Stimulated activated CD8-positive, alpha-beta memory T cell treated with anti-CD3 and anti-CD28 coated beads, Interleukin-7, amount 100 ng/mL, for 1 hour (primary cell): ENCODE measurements at places on chromosomes 6 and 20.

DNA sequence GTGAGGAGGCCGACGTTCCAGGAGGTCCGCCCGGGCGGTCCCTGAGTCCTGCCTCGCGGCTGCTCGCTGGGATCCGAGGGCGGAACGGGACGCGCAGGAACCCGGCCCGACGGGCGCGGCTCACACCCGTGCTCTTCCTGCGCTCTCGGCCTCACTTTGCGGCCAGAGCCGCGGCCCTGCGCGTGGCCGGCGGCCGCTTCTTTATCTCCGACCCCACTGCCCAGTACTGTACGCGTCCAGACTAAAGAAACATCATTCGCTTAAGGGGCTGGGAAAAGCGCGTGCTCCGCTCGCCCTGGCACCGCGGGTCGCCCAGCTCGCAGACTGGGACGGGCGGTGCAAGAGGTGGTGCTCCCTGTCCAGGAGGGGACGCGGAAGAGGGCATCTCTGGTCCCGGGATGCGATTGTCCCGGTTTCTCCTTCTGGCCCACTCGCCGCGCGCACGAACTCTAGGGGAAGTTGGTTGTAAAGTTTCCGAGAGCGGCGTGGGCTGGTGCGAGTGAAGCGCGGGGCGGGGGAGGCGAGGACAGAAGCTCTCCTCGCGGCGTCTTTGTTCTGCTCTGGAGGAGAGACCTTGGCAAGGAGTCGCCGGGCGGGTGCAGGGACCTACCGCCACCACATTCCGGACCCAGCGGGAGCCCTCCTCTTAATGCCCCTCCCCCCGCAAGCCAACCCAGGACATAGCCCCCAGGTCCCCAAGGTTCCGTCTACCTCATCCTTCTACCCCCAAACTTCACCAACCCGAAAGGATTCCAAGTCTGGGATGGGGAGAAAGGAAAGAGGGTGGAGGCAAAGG, 71.0 kb downstream of the SOX4 start:
- no peak for DNase-seq

GRCh38 chr20:19009081-19009688, 195.6 kb downstream of the SCP2D1 start:
- no peak for DNase-seq

DNA sequence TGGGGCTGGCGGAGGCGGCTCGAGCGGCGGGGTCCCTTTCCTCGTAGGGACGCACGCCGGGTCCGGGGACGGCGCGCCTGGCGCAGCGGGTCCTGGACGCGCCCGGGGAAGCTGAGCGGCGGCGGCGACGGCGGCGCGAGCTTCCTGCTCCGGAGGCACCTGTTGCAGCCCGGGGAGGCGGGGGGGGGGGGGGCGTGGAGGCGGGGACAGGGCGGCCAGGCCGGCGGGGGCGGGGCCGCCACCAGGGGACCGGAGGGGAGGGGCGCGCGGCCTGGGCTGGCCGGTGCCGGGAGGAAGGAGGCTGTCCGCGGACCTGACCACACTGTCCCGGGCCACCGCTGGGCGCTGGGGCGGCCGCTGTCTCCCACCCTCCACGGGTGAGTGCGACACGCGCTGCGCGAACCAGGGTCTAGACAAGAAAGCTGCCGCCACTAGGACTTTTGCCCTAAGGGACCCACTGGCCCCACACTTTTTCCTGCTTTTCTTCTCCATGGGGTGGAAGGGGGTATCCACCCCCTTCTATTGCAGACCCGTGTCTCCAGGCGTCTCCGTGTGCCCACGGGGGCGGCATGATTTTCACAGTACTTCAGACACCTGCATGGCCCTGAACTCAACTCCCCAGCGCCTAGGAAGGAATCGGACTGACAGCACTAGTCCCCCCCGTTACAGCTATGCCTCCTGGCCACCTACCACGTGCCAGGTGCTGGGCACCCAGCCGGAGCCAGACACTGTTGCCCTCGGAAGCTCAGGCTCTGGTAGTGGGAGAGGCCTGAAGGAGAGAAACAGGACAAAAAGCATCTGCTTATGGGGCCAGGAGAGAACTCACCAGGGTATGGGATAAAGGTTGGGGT, at the start of gene NFATC2:
NFATC2 (minus strand) TSS at position 149 of the 851 bp plus-strand sequence. CDS start 220 bp downstream, outside the sequence.
- DNase-seq: no peak

DNA sequence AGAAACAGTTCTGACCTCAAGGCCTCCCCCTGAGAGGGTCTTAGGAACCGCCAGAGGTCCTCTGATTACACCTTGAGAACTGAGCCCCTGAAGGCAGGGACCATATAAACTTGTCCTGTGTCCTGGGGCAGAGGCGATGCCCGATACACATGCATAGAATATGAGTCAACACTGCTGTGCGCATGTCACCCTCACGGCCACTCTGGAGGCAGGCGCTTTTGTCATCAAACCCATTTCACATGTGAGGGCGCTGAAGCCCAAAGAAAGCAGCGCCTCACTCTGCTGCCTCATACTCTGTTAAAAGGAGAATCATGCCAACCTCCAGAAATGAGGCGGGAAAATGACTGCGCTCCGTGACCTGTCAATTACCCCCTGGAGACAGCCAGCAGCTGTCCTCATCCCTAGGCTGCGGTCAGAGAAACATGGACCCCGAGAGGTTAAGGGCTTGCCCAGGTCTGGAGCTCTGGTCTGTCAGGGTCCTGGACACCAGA, 158.3 kb downstream of the GRM4 start:
- no peak for DNase-seq

DNA sequence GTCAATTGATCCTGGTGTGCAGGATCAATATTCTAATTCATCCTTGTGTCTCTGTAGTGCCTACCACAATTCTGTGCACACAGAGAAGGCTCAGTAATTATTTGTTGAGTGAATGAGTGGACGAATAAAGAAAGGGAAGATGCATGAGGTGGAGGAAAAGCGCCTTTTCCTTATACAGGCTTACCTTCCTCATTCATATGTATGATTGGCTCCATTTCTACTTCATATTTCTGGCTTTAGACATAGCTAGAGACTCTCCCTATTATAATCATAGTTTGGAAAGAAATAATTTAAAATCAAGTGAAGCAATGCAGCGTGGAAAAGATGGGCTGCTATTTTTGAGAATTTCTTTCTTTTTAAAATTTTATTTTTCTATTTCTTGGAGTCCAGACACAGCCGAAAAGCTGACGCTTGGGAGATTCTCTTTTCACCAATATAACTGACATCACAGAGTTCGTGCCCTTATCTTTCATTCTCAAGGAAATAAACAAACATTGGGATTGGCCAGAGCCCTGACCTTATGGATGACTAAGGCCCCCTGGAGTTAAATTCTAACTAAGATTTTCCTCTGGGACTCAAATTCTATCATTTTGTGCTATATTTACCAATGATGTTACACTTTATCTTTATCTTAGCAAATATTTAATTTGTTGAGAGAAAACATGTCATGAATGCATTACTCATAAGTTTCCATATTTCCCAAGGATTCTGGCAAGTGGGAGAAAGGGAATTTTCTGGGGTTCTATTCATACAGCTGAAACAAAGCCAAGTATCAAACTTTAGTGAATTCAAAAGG, 48.1 kb downstream of the PRL start:
- no peak for DNase-seq

DNA sequence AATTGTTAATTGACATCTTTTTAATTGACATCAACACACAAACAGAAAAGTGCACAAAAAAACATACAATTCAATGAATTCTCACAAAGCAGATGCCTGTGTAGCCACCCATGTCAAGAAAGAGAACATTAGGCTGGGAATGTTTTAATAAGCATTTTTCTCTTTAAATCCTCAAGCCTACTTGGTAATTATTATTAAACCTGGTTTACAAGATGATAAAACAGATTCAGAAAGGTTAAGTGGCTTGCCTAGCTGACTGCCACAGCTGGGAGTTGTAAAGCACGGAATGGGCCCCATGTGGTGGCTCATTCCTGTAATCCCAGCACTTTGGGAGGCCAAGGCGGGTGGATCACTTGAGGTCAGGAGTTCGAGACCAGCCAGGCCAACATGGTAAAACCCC, 90.0 kb upstream of the AKAP12 start:
- no peak for DNase-seq

DNA sequence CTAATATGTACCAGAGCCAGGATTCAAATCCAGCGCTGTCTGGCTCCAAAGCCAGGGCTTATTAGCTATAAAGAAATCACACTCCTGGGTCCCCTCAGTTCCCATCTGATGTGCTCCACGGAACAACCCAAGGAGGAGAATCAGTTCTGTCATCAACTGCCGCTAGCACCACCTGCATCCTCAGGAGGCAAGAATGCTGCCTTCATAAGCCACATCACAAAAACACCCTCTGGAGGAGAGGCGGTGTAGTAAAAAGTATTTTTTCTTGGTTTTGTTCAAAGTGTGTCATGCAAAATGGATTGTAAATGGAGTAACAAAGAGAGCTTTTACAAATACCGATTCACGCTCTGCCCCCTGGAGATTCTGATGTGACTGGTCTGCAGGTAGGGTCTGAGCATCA, 57.1 kb downstream of the TNFRSF21 start:
- no peak for DNase-seq

DNA sequence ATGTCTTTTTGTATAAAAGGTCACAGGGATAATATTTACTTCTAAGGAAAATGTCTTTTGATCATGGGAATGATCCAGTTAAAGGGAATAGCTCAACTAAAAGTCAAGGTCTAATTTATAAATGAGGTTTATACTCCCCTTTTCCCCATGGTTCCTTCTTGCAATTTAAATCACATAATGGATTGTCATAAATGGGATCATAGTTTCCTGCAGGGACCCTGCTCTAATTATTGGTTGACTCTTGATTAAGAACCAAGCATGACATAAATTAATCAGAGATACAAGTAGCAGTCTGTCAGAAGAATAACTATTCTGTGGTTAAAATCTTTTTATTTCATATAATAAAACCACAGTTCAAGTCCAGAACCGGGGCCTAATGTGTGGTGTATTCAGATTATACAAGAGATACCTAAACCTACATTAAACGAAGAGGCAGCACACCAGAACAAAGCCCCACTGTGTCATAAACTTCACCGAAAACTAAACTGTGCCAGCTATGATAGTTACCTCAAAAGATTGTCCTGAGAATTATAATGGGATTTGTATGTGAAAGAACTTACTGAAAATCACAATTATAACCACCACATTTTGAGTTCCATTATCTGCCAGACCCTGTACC, 43.0 kb upstream of the CD83 start:
- DNase-seq: no peak

DNA sequence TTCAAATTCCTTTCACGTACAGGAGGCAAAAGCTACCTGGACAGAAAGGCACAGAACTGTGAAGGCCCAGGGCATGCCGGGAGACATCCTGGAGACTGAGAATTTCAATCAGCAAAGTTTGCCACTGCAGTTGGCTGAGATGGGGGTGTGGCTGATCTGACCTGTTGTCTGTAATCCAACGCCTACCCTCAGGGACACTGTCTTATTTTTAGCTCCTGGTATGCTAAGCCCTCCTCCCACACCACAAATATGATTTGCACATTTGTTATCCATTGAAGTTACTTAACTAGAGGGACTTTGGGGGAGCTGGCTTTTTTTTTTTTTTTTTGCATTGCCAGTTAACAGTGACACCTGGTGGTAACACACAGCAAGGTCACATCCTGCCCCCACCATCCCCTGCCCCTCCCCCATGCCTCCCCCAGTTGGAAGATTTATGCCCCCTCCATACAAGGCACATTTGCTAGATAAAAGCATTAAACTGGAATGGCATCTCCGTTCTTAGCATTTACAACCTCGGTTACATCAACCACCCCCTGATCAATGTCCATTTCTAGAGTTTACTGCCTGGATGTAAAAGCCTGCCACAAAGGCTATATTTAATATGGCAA, 40.4 kb downstream of the TTI1 start:
- DNase-seq: no peak

- DNase-seq: no peak
These were observed 10.2 kb upstream of the SLC22A3 start for GRCh38 chr6:160337991-160338390.

- DNase-seq: no peak
These were observed 97.3 kb downstream of the RCAN2 start for GRCh38 chr6:46393940-46394337.

DNA sequence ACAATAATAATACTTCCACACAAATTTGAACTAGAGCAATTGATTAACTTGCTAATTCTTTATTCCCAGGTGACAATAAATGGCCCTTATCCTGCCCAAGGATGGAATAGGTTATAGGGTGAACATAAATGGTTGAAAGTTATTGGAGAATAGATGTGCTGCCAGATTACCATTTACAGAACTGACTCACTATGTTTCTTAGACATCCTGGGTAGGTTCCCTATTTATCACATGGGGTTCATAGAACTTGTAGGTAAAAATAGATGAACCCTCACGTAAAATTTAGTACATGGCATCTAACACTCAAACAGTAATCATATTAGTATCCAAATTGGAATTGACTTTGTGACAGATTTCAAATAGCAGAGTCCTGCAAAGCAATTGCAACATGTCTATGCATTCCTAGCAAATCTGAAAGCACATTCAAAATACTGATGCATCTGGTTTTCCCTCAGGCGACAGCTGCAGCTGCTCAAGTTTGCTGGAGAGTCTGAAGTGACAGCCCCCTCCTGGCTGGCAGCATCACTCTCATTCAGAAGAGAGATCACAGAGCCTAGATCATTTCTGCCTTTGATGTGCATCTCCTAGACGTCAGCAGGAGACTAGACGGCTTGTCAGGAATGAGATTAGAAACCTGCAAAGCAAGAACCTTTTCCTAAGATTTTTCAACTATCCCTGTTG, 80.2 kb upstream of the RNF217 start:
- DNase-seq: no peak

DNA sequence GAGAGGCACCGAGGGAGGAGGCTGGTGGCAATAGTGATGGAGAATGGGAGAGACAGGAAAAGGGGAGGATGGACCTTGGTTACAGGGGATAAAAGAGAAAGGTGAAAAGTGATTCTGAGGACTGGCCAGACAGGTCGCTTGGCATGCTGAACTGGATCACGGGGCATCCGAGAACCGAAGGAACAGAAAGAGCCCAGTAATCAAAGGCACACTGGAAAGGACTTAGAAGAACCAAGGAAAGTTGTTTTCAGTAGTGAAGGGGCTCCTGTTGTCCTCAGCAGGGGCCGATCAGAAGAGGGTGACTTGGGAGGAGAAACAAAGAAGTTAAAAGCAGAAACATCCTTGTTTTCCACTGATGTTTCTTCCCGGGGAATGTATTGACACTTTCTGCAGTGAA, 18.9 kb downstream of the SYTL3 start:
- DNase-seq: no peak

GRCh38 chr6:165664559-165665383, 1.7 kb upstream of the PDE10A start:
- no peak for DNase-seq

DNA sequence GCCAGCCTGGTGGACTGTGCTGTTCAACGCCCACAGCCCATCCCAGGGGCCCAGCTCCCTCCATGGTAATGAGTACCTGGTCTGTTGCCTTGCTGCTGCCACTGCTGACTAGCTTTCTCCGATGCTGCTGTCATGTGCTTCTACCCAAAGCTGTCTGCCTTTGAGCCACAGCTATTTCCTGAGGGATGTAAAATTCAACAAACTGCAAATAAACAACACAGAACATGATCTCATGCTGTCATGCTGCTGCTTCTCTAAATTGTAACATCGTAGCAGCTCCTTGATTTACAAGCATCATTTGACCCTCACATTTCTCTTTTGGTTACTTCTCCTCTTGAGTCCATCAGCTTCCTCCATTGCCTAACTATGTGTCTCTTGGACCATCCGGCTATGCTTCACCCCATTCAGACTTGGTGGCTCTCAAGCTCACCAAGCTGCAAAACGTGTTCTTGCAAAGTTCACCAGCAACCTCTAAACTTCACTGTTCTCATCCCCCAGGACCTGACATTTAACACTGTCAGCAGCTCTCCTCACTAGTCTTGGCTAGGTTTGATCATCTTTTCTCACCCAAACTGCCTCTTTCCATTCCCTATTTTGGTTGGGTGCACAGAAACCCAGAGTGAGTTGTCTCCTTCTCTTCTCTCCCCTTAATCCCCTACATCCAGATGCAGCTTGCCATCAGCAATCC, 54.6 kb downstream of the FYN start:
- no peak for DNase-seq

- DNase-seq: no peak
These were observed 590.6 kb downstream of the QKI start for GRCh38 chr6:164005004-164005711.
